ENCODE measurements at places on chromosomes 7 and 10. TPM values are rescaled to one million over a fixed set of nuclear protein-coding genes. Genes with fewer than 3 reads are reported as not detected.

- DNase-seq = no peak
Observed at GRCh38 chr7:143487566-143487965, 9.9 kb downstream of the TAS2R41 start.

The ZNF282 gene
- total RNA-seq = 18.7 TPM

- DNase-seq = no peak
Observed at GRCh38 chr10:35784751-35785150, 142.7 kb upstream of the FZD8 start.

The PPP1R3C gene
- 19.6 TPM for total RNA-seq

The SFTPA1 gene
- 4.4 TPM for total RNA-seq

GRCh38 chr10:71046747-71047146, 158.4 kb upstream of the PCBD1 start:
- DNase-seq = no peak

- no peak for DNase-seq
Observed at GRCh38 chr7:81162234-81162633, 243.4 kb upstream of the SEMA3C start.

DNA sequence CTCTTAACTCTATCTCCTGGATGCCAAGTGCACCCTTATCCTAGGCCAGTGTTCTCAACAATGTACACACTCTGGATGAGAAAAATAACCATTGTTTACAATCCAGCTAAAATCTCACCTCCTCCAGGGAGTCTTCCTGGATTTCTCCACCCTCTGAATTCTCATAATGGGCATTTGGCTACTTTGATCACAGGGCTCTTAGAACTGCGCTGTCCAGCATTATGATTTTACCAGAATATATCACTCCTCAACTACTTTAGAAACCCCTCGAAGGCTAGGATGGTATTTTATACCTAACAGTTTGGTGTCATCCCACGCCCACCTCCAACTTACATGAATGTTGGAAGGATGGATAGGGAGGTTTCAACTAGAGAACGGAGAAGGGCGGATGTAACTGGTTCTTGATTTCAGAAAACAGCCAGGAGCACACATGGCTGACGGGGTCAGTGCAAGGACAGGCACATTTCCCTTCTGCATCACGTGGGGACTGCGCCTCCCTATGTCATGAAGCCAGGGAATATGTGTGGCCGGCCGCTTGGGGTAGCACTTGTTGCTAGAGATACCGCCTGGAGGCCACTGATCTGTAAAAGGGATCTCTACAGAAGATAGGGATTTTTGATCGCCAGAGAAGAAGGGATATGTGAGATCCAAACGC, 1.2 kb upstream of the ATP6V0E2 start:
- DNase-seq = peak; percentile 87

GRCh38 chr10:78757344-78757925, 311.3 kb upstream of the ZMIZ1 start:
- DNase-seq = no peak

The NPVF gene
- not detected for total RNA-seq

GRCh38 chr10:18417950-18418527, 233.3 kb downstream of the NSUN6 start:
- no peak for DNase-seq

DNA sequence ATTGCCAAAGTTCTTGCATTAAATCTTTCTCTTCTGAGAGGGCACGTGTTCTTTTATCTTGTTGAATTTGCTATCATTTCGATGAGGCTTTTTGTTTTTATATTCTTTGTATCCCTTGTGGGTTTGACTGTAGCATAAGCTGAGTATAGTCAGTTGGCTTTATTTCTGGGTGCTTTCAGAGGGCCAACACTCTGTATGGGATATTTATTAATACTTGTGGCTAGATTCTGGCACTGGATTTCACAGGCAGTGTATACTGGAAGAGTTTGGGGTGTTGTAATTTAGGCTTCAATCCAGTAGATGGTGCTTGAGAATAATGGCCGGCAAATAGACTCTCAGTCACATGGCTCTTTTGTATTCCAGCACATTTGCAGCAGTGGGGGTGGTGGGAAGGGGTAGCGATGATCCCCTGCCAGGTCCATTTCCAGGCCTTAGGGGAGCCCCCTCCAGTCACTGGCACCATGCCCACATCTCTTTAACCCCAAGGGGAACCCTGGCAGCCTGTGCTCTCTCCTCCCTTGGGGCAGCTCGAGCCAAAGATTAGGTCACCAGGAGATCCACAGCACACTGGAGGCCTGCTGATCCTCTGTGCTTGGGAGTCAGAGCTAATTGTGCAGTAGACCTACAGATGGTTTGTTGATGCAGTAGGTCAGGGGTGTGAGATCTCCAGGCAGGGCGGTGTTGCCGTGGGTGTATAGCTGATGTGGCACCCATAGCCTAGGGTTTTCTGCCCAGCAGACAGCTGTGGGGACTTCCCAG, 81.8 kb downstream of the PTPN20 start:
- DNase-seq = no peak

The LIPN gene
- not detected for total RNA-seq

DNA sequence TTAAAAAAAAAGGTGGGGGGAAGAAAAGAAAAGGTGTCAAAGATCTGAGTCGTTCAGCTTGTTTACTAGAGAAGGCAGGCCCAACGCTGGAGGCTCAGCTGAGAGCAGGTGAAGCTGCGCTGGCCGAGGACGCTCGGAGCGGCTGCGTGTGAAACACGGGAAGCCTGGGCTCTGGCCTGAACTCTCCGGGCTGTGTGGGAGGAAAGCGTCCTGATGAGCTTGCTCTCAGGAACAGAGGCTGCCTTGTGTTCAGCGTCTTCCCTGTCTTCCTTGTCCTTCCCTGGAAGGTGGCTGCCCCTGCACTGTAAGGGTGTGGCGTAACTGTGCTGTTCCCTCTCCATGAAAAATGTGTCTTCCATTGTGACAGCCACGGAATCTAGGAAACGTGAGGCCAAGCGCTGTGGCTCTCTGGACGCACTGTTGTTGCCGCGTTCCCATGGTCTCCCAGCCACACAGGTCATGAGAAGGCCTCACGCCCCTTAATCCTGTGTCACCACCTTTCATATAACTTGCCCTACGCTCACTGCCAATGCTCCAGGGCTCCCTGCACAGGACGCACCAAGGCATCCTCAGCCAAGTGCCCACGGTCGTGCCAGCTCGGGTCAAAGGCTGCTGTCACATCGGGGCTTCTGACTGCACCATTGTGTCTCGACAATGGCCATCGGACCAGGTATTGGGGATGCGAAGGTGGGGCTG, 15.8 kb downstream of the IL15RA start:
- no peak for DNase-seq

DNA sequence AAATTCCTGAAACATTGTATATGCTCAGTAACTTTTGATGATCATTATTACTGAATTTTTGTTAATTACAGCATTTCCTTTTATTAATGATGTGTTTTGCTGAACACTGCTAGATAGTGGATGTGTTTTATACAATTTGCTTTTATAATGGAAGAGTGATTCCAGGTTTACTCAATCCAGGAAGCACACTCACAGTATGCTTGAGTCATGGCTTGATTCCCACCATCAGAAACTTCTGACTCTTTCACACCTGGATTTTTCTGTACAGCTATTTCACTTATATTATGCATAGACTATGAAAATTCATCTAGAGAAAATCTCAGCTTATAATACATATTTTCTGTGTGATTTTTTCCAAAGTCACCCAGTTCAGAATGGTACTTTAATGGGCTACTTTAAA, 1040.9 kb downstream of the GRM8 start:
- no peak for DNase-seq
